ENCODE measurements at places on chromosomes 3 and 15.

GRCh38 chr3:8985411-8985831, 22.1 kb upstream of the RAD18 start:
- DNase-seq: no peak

DNA sequence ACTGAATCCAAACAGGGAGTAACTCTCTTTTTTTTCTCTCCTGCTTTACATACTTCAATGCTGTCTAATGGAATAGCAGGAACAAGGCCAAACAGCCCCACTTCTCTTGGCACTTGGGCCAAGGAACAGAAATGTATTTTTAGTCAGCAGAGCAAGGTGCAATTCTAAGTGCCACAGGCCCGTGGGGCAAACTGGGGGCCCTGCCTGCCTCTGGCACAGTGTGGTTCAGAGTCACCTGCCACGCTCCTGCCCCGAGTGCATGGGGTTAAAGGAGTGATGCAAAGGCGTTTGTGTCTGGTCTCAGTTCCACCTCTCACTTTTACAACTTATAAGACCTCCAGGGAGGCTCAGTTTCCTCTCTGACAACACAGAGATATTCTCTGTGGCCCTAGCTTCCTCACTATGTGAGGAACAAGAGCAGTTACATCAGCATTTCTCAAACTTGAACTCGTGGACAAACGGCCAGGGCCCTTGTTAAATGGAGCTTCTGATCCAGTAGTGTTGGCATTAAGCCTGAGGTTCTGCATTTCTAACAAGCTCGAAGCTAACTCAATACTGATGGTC, 51.3 kb downstream of the LRIG1 start:
- DNase-seq: no peak

GRCh38 chr15:71131601-71132362, 16.5 kb downstream of the THSD4 start:
- no peak for DNase-seq

- no peak for DNase-seq
These were observed 23.0 kb upstream of the DNAJC13 start for GRCh38 chr3:132394320-132394719.

GRCh38 chr3:157159037-157159761, 748 bp downstream of the CCNL1 start:
- peak; percentile 45 for DNase-seq

DNA sequence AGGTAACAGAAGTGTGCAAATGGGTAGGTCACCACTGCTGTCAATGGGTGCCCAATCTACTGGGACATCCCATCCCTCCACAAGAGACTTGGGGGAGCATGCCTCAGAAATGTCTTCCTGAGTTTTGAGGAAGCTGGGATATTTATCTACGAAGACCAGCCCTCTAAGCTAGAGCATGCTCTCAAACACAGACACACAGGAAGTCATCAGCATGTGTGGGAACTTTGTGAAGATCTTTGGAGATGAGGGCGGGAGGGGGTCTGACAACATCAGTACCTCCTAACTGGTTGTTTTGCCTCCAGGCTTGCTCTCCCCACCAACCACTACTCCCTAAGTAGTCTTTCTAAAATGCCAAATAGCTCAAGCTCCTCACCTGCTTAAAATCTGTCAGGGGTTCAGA, 3.5 kb upstream of the MEF2A start:
- no peak for DNase-seq

- no peak for DNase-seq
These were observed 22.1 kb downstream of the CNTN3 start for GRCh38 chr3:74592359-74592758.

DNA sequence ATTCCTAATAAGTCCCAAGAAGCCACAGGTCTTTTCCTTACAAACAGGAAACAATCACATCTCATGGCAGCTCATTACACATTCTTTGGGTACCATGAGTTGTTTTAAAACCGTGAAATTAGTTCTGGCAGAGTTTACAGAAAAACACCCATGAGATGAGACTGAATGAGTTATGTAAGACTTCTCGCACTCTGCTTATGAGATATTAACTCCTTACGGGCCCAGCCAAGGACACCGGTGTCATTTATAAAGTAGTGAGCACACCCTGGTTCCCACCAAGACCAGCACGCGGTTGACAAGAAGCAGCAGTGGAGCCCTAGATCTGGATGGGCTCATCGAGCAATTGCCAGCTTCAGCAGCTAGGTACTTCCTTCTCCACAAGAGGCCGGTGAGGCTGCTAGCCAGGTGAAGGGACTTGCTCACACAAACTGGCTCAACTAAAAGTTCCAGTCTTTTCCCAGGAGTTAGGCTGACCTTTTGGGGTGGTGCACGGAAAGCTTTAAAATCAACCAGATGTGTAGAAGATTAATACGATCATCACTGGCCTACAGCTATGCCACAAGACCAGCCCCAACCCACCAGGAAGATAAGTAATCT, 318.6 kb upstream of the ICE2 start:
- DNase-seq: no peak

DNA sequence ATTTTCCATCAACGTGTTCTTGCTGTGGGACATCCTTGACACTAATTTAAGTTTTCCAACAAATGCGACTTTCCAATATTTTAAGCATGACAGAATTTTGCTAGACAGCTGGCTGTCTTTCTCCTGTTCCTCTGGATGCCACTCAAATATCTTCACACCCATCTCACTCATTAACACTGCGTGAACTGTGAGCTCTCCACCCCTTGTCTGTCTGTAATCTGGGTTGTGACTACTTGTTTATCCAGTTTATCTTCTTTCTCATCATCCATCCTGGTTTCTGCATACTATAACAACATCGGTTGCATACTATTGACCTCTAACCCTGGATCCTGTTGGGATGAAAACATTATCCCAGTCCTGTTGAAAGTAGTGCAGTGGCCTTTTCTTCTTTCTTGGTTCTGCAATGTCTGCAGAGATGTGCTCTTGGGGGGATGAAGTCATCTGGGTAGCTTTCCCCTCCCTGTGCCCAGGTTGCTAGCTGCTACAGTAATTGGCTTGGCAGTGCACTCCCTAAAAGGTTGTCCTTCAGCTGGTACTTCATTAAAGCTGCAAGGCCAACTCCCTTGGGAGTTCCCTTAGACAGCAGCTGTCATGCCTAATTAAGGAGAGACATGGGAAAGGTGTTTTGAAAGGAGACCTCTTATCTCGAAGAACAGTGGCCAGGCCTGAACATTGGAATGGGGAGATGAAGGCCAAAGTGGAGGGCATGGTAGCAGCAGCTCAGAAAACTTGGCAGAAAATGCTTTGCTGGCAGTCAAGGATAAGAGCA, 24.7 kb downstream of the KAT2B start:
- no peak for DNase-seq

DNA sequence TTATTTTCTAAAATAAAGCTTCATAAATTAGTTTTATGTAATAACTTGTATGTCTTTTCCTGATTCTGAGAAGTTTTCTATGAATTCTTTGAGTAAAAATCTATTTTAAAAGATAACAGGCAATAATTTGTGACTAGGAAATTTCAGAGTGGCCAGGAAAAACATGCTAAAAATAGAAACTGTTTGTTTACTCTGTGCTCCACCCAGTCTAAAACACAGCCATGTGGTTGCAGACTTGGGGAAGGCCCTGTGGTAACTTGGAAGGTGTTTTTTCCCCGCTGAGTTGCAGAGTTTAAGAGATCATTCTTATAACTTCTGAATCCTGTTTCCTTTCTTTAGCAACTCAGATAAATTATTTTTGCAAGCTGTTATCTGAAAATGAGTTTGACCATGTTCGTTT, 21.9 kb downstream of the PLCL2 start:
- no peak for DNase-seq

DNA sequence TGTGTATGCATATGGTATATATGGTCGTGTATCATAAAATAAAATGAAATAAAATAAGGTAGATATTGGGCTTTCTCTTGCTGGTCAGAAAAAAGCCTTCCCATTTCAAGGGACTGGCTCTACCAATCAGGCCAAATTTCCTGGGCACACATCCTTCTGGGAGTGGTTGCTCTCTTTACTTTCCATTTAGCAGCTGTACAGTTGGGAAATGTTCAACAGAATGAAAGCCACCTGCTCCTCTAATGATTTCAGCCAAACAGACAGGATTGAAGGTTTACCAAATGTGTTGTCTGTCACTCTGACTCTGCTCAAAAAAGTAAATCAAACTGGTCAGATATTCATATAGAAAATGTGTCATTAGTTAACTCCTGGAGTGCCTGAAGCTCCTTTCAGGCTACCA, 380.4 kb downstream of the ROBO2 start:
- no peak for DNase-seq

- no peak for DNase-seq
These were observed 7.6 kb downstream of the CTSH start for GRCh38 chr15:78937132-78937739.

DNA sequence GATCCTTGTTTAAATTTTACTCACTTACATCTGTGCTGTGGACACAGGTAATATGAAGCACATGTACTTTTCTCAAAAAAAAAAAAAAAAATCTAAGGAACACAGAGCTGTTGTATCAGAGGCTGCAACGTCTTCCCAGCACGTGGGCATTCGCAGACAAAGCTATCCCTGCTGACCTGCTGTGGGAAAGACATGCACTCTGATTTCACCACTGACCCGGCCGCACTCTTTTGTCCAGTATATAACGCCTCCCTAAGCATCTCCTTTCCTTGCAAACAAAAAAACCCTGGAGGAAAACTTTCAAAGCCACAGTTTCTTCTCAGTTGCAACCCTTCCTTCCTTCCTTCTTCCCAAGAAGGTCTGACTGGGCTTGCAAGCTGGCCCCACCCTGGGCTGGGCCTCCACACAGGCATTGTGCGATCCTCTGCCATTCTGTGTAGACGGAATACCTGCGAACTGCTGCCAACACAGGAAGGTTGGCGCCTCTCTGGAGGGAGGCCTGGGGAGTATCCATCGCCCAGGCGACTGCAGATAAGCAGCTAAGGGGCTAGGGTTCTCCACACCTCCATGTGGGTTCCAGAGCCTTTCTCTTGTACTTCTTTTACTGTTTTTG, 50.8 kb downstream of the SLC12A8 start:
- DNase-seq: no peak

GRCh38 chr3:159652452-159652851, 336.2 kb upstream of the IL12A start:
- DNase-seq: peak; percentile 8

- no peak for DNase-seq
These were observed 22.5 kb downstream of the GABRA5 start for GRCh38 chr15:26889298-26889898.

DNA sequence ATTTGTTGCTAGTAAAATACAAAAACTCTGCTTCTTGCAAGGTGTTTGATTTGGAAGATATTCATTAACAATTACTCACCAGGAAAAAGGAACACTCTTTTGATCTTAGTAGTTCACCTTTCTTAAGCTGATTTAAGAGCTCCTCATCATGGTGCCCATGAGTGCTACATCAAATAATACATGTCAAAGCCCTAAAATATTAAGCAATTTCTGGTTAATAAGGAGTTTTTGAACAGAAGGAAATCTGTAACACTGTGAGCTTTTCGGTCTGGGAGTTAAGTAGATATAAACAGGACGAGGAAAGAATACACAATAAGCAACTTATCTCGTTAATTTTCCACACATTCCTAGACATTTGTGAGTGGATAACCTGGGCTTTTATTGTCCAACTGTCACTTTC, 83.9 kb upstream of the DCBLD2 start:
- DNase-seq: no peak

GRCh38 chr15:40070608-40071218, 31.7 kb upstream of the SRP14 start:
- DNase-seq: no peak

- DNase-seq: no peak
These were observed 296.6 kb downstream of the SUCLG2 start for GRCh38 chr3:67357610-67358458.

GRCh38 chr3:178645503-178645902, 109.3 kb downstream of the KCNMB2 start:
- DNase-seq: no peak

GRCh38 chr15:26635614-26636013, 137.3 kb downstream of the GABRB3 start:
- DNase-seq: no peak

DNA sequence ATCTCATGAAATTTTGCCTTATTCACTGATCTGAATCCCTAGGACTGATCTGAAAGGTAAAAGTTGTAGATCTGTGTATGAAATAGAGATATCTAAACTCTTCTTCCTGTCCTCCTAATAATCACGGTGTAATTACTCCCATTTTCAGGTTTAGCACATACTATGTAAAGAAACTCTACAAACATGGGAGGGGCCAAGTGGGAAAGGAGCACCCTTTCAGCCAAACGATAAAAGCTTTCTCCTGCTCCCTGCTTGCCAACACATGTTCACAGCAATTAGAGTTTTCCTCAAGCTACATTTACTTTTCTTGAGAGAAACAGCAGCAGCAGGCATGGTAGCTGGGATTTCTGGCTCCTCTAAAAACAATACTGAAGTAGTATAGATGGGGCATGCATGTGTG, 71.6 kb downstream of the CHAC1 start:
- no peak for DNase-seq

GRCh38 chr3:31210068-31210645, 315.7 kb upstream of the GADL1 start:
- no peak for DNase-seq

DNA sequence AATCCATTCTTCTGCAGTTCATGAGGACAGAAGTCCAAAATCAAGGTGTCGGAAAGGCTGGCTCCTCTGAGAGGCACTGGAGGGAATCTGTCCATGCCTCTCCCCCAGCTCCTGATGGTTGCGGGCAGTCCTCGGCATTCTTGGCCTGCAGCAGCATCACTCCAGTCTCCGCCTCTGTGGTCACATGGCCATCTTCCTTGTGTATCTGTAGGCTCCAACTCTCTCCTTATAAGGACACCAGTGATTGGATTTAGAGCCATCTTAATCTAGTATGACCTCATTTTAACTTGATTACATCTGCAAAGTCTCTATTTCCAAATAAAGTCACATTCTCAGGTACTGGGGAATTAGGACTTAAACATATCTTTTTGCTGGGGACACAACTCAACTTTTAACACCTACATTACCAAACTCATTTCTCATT, 56.0 kb upstream of the FLNB start:
- DNase-seq: no peak

DNA sequence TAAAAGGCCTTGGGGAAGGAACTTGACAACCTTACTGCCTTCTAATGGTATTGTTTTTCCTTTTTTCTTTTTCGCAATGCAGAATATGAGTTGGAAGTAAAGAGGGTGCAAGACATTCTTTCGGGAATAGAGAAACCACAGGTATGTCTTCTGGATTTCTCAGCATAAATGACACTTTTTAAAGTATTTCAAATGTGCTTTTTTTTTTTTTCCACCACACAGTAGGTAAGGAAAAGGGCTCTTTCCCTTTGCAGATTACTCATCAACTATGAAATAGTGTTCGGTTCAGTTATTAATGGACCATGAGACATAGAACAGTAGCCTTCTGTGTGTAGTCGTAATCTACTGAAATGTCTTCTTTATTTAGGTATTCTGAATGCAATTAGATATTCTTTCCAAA, 162.4 kb downstream of the GHSR start:
- DNase-seq: no peak

- no peak for DNase-seq
These were observed 131.7 kb upstream of the FAM3D start for GRCh38 chr3:58798312-58798711.

DNA sequence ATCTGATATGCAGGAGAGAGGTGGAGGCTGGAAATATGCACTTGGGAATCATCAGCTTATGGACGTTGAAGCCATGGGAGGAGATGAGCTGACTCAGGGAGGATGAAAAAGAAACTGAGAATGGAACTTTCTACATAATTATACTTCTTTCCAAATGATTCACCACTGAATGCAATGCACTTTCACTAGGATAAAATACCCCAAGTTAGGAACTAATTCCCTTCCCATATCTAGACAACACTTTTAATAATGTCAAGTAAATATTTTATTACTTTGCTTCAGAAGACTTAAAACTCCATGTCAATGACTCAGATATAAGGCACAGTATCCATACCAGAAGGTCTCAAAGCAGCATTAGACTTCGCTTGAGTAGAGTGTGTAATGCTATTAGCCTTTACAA, 24.2 kb downstream of the NPTN start:
- no peak for DNase-seq
